ENCODE measurements at places on chromosomes 2 and 18. TPM values are rescaled to one million over a fixed set of nuclear protein-coding genes. Genes with fewer than 3 reads are reported as not detected.

Gene ADD2
- 2.3 TPM for total RNA-seq

Gene SERPINB11
- total RNA-seq, result not detected

DNA sequence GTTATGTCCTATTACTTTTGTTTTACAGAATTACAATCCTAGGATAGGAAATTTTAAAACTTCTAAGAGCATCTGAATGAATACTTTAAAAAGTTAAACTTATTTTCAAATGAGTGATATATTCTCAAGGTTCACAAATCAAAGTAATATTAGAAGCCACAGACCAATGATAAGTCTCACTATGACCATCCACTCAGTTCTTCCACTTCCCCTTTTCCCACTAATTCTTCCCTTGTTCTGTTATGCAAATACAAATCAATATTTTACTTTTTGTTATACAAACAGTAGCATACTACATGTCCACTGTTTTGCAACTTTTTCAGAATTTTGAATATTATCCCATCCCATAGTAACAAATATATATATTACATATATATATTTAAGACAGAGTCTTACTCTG lies 20.2 kb downstream of the USP37 start:
- DNase-seq, result no peak

DNA sequence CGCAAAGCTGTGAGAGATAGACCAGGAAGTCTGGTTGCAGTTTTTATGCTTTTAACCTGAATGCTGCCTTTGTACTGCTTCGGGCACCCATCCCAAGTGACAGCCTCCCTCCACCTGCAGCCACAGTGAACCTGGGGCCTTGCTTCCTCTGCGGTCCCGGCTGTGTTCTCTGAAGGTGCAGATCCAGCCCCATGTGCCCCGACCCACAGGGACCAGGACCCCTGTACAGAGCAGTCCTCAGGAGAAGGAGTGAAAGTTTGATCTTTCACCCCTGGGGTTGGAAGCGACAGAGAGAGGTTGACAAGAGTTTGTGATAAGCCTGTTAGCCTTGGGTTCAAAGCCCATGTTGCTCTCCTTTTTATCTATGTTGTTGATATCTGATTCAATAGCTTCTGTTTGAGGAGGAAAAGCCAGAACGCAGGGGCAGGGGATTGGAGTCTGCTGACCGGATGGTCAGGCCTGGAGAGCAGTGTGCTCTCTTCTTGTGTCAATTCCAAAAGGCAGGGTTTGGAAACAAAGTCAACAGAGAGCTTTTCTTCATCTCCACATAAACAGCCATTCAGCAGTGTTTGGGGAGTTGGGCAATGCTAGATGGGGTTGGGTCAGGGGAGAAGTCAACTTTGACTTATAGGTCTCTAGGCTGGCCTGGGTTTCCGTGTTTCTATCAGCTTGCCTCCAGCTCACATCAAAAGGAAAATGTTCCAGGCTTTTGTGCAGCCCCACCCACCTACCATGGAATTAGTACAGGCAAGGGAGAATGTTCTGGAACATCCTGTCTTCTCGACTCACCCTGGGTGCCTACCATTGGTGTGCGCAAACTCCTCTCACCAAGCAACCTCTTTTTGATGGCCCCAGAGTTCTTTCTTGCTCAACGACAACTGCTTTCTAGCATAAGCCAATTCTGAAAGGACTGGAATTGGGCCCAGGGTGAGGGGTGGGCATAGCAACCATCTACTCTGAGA lies 214.9 kb downstream of the ALPK2 start:
- DNase-seq, result no peak

DNA sequence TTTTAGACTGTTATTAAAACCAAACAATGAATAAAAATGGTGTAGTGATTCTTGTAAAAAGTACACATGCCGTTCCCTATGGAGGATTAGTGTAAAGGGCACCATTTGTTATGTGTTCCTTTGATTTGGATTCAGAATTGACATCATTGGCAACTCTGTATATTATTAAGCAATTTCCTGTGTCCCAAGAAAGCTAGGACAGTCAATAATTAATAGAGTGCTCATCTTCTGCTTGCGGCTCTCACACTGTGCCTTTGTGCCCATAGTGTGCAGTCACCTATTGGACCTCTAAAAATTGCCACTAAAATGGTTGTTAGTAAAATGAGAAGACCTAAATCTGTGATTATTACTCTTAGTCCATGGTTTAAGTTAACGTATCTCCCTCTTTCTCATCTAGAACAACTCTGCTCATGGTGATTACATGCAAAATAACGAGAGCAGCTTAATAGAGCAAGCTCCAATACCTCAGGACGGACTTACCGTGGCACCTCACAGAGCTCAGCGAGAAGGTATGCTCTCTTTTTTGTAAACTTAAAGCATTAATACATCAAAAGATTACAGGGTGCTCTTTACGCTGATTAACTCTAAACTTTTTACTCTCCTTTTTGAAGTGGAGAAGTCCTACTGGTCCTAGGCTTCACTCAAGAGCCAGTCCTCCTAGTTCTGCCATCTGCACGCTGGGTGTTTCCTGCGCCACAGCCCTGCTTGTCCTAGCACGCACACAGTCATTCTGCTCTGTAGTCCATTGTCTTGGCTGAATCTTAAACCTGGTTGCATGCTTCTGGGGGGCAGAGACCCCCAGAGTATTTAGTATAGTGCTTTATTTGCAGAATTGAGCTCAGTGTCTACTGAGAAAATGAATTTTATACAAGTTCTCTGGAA lies 16.7 kb downstream of the ZCCHC2 start:
- DNase-seq, result no peak

GRCh38 chr2:136901732-136902131 lies 136.4 kb downstream of the THSD7B start:
- DNase-seq, result no peak

Measured in Right ventricle myocardium inferior (tissue), 1 donor.